ENCODE measurements at places on chromosomes 11 and 22.

GRCh38 chr11:1030086-1030485 is 6.4 kb downstream of the MUC6 start:
- DNase-seq: no peak

GRCh38 chr11:124762105-124762623 is at the start of gene ESAM:
ESAM (minus strand) TSS chr11:124762290; CDS start chr11:124762154, 136 bp downstream.
- peak; percentile 57 for DNase-seq

- no peak for DNase-seq
Measured at GRCh38 chr11:92268546-92268945, 43.9 kb downstream of the FAT3 start.

- no peak for DNase-seq
Measured at GRCh38 chr11:60069450-60069849, 13.0 kb downstream of the MS4A3 start.

DNA sequence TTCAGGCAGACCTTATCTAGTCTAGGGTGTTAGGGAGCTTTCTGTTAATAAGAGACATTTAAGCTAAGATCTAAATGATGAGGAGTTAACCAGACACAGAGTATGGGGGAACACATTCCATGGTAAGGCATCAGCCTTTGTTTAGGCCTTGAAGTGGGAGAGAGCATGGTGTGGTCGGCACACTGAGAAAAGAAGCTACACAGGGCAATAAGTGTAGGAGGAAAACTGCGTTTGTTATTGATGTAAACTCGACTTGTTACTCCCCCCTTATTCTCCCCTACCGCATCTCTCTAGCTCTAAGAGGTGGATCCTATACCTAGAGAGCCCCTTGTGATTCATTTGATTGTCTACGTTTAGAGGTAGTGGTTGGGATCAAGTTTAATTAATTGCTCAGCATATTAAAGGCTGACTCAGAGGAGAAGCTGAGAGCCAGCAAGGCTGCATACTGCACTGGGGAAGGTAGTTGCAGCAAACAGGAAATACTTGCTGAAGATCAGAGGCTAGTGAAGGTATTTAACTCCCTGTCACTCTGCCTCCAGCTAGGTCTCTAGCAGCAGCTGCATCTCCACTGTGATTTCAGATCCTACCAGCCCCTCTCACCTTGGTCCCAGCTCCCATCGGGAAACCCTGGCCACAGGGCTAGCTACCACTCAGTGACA is 86.8 kb upstream of the TEAD1 start:
- no peak for DNase-seq

- no peak for DNase-seq
Measured at GRCh38 chr11:37905707-37906417, 1307.8 kb upstream of the RAG2 start.

- no peak for DNase-seq
Measured at GRCh38 chr11:7546324-7546791, 32.6 kb downstream of the PPFIBP2 start.

DNA sequence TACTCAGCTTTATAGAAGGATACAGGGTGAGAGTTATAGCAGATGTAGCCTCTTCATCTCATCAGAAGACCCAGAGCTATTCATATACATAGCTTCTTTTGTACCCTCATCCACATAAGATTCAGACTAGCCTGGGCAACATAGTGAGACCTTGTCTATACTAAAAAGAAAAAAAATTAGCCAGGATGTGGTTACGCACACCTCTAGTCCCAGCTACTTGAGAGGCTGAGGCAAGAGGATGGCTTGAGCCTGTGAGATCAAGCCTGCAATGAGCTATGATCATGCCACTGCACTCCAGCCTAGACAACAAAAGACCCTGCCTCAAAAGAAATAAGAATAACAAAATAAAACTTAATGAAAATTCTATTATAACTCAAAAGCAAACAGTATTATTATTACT is 36.7 kb upstream of the B3GNT6 start:
- no peak for DNase-seq

DNA sequence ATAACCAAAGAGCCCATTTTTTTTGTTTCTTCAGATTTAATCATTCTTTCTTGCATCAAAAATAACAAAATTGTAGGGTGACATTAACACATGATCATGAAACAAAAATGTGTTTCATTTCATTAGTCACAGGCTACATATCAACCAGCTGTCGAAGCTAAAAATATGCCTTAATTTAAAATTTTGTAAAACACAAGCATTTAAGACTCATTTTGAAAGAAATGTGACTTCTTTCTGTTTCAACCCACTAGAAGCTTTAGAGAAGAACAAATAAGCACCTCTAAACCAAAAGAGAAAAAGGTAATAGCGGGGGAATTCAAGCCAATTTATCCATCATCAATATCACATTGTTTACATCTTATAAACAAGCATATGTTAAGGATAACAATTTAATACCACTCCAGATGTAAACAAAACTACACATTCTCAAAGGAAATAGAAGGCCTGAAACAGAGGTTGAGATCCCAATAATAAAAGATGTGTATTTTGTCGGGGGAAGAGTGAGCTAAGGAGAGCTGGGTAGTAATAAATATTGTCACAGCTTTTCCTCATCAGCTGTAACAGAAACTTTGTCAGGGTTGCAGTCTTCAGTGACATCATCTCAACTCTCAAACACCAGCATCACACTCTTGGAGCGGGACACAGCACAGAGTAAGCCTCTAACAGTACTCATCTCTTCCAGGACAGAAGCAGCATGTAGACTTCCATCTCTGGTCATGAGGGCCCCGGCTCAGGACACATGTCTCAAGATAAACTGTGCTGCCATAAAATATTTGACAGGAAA is 42.0 kb downstream of the ALG9 start:
- no peak for DNase-seq

- no peak for DNase-seq
Measured at GRCh38 chr11:134987223-134987768, 575.3 kb upstream of the B3GAT1 start.

- DNase-seq: no peak
Measured at GRCh38 chr11:130022799-130023198, 20.2 kb upstream of the PRDM10 start.

- DNase-seq: no peak
Measured at GRCh38 chr11:10655227-10655626, 38.3 kb downstream of the IRAG1 start.

GRCh38 chr22:42493393-42493792 is 26.2 kb downstream of the RRP7A start:
- DNase-seq: no peak

DNA sequence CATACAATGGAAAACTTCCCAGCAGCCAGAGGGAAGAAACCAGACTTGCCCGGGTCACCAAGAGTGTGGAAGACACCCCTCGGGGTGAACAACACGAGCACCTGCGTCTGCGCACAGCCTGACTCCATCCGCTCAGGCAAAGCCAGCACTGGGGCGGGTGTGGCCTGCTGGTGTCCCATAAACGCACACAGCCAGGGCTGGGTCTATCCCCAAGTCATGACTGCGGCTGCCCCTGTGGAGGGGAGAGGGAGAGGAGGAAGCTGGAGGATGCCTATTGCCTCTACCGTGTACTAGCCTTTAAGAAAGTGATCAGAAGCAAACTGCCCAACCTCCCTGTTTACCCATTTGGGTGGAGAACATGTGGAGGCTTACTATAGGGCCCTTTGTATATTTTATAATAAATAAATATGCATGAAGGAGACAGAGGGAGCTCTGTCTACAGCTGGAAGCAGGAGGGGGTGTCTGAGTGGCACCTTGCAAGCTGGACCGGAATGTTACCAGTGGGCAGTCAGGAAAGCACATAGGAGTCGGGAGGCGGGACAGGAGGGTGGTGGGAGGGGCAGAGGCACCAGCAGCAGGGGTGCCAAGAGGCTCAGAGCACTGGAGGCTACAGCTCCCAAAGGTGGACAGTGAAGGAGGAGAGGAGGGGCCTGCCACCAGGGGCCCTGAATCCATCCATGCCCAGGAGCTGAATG is 79.6 kb downstream of the PHF21B start:
- DNase-seq: no peak

GRCh38 chr11:67053896-67054329 is 2.7 kb upstream of the RHOD start:
- DNase-seq: no peak

DNA sequence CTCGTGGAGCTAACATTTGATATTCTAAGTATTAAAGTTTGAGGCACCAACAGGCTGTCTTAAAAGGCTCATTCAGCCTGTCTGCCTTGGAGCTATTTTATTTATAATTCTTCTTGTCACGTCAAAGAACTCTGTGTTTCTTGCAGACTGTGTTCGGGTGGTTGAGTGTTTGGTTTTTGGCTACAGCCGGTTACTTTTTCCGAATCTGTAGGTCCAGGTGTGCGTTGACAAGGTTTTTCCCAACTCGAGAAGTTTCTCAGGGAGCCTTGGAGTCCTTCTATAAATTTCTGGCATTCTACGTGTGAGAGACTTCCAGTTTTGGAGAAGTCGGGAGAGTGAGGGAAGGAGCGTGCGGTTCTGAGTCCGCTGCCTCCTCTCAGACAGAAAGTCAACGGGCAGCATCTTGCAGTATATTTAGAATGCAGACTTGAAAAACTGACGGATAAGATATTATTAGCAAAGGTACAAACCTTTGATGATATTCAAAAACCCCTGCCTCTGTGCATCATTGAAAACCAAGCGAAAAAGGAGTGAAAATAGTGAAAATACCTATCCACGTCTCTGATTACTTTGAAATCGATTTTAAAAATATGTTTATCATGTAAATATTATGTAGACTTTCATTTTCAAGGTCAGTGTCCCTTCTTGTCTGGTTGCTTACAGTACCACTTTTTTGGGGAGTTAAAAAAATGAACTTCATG is 85.2 kb upstream of the PPARA start:
- DNase-seq: no peak
